ENCODE measurements at places on chromosomes 2 and 18.

GRCh38 chr18:9771977-9772660 lies 64.0 kb downstream of the RAB31 start:
- no peak for DNase-seq

GRCh38 chr18:36527051-36527450 lies 229.5 kb downstream of the FHOD3 start:
- no peak for DNase-seq

GRCh38 chr2:159706385-159706980 lies 5.8 kb upstream of the MARCHF7 start:
- DNase-seq: peak; percentile 85

DNA sequence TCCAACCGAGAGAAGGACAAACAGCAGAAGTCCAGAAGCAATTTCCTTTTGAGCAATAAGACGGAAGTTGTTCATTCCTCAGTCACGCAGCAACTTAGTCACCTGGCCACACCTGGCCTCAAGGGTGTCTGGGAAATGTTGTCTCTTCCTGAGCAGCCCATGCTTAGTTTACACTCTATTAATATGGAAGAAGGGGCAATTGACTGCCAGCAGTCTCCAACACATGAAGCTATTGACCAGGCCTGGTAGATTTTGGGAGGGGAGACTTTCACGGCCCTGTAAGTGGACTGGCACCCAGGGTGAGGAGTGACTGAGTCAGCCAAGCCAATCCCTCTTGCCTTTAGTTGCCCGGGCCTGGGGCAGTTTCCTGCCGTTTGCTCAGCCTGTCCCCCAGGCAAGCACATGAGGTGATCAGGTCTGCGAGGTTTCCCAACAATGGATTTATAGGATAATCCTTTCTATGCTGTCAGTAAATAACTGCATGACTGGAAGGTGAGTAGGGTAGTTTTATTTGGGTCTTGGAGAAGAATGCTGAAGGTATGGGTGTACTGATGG lies 43.8 kb upstream of the PPP4R1 start:
- DNase-seq: no peak

- DNase-seq: no peak
Measured at GRCh38 chr2:174729797-174730697, 34.2 kb downstream of the CHRNA1 start.

DNA sequence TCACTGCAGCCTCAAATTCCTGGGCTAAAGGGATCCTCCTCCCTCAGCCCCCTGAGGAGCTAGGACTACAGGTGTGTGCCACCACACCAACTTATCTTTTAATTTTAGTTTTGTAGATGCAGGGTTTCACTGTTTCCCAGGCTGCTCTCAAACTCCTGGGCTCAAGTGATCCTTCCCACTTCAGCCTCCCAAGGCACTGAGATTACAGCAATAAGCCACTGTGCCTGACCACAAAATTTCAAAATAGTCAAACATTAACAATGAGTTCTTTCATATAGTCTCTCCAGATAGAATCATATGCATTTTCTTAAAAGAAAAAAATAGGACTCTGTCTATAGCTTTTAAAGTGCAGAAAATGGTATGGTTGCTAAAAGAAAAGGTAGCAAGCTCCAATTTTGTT lies 24.9 kb upstream of the PID1 start:
- peak; percentile 34 for DNase-seq

- no peak for DNase-seq
Measured at GRCh38 chr2:111119822-111120252, 877 bp upstream of the BCL2L11 start.

DNA sequence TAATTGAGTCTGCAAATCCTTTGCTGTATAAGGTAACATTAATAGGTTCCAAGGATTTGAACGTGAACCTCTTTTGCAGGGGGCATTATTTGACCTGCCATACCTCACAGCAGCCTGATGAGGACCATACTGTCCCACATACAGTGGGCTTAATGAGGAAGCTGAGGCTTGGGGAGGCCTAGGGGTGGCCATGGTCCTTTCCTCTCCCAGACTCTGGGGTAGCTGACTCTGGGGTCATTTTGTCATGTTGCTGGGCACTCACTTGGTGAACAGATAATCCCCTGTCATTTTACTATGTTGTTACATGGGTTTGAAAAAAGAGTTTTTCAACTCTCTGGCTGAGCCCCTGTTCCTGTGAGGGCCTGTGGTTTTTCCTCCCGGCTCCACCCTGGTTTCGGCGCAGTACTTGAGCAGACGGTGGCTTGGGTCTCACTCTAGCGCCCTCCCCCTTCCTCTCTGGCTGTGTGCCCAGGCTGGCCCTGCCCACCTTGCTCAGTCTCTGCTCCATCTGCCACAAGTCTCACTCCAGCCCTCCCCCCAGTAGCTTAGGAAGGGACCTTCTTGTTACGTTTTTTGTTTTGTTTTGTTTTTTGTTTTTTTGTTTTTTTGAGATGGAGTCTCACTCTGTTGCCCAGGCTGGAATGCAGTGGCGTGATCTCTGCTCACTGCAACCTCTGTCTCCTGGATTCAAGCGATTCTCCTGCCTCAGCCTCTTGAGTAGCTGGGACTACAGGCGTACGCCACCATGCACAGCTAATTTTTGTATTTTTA lies 21.0 kb downstream of the INPP4A start:
- DNase-seq: peak; percentile 40

DNA sequence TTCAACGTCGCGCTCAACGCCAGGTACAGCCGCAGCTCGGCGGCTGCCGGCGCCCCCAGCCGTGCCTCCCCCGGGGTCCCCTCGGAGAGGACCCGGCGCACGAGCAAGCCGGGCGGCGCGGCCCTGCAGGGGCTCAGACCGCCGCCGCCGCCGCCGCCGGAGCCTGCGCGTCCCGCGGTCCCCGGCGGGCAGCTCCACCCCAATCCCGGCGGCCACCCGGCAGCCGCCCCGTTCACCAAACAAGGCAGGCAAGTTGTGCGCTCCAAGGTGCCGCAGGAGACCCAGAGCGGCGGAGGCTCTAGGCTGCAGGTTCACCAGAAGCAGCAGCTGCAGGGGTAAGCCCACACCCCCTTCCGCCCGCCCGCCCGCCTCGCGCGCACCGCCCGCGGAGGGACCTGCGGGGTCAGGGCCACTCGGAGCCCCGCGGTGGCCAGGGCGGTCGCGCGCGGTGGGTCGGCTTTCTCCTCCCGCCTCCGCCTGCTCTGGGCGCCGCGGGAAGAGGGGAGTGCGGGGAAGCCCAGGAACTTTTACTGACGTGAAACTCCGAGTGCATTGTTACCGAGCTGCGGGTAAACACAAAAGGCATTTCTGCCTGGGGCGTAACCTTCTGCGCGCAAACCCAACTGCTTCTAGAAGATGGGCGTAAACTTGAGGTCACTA lies 861 bp downstream of the LTBP1 start:
- DNase-seq: no peak

GRCh38 chr2:29560566-29560965 lies 360.8 kb downstream of the ALK start:
- DNase-seq: no peak

DNA sequence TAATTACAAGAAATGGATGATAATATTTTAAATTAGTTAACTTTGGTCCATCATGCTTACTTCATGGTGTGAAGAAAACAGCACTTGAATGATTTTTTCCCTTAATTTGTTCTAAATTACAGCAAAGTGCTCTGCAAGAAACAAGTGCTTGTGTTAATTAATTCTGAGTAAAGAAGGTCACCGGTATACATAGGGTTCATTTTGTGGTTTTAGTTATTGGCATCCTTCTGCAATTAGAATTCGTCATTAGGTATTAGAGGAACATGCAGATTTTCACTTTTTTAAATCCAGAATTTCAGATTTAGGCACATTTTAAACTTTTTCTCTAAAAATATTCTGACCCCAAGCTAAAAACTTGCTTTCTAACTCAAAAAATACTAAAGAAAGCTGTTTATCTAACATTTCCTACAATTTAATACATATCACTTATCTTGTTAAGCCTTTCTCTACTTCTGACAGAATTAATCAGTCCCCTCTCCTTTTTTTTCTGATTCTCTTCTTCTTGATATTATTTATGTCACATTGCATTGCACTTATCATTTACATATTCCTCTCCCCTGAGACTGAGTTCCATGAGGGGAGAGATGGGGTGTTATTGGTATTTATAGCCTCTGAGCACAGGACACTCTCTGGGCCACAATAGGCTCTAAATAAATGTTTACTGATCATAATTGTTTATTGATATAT lies 129.2 kb downstream of the PLA2R1 start:
- no peak for DNase-seq

DNA sequence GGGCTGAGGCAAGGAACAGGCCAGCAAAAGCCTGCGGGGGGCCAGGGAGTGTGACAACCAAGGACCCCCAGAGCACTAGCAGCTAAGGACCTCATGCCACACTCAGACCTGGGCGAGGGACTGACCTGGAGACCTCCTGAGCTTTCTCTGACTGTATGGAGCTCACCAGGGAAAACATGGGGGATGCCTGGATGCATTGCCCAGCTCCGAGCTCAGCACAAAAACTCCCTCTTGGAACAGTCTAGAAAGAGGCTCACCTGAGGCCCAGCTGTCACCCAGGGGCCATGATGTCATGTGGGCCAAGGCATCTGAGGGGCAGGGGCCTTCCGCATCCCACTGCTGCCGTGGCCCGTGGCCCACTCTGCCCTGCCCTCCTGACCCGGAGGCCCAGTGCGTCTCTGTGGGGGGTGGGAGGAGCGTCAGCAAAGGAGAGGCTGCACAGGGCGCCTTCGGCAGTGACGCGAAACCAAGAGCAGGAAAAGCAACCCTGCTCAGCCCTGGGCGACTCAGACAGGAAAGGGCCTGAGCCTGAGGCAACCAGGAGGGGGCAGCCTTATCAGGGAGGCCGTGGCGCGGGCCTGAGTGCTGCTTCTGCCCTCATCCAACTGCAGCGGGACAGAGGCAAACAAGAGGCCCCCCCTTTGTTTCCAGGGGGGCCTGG lies 57.3 kb upstream of the ALPP start:
- no peak for DNase-seq

GRCh38 chr2:100653449-100654035 lies 90.7 kb downstream of the PDCL3 start:
- DNase-seq: no peak

DNA sequence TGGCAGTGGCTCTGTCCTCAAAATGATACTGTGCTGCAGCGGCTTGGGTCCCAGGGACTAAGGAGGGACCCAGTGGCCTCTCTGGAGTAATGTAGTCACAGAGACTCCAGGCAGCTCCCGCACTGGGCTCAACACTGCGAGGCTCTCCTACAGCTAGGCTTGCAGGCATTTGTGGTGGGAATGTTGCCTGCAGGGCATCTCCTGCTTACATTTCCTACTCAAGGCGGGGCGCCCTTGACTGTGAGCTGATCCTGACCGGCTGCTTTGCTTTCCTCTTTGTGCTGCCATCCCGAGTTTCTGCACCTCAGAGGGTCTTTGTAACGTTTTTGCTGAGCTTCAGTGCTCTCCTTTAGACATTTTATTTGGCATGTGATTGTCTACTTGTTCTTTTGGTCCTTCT lies 177.4 kb upstream of the FN1 start:
- DNase-seq: no peak

DNA sequence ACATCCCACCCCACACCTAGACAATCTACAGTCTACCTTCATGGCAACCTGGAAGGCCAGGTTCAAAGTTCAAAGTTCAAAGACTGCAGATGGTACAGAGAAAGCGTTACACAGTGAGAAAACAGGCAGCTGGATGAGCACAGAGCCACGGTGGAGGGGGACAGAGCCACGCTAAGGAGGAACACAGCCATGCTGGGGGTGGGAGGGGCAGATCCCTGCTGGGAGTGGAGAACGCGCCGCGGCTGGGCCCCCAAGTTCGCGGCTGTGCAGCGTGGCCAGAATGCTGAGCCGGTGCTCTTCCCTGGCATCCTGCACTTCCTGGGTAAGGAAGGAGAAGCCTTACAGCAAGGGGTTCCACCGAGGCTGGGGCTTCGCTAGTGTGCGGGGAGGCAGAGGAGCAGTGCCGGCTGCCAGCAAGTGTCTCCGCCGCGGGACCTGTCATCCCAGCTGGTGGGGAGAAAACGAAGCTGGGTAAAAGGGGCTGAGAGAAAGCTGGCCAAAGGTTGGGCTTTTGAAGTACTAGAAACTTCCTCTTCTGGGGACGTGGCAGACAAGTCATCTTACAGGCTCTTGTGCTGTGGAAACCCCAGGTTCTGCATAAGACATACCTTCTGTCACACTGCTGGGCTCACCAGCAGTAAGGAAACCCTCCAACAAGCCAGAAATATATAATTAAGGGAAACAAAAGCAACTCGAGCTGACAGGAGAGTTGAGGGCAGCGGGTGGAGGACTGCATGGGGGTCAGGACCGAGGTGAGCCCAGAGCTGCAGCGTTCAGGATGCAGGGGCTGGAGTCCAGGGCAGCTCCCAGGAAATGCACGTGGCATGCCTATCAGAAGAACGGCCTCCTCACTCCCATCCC lies 115.5 kb downstream of the HDAC4 start:
- no peak for DNase-seq

DNA sequence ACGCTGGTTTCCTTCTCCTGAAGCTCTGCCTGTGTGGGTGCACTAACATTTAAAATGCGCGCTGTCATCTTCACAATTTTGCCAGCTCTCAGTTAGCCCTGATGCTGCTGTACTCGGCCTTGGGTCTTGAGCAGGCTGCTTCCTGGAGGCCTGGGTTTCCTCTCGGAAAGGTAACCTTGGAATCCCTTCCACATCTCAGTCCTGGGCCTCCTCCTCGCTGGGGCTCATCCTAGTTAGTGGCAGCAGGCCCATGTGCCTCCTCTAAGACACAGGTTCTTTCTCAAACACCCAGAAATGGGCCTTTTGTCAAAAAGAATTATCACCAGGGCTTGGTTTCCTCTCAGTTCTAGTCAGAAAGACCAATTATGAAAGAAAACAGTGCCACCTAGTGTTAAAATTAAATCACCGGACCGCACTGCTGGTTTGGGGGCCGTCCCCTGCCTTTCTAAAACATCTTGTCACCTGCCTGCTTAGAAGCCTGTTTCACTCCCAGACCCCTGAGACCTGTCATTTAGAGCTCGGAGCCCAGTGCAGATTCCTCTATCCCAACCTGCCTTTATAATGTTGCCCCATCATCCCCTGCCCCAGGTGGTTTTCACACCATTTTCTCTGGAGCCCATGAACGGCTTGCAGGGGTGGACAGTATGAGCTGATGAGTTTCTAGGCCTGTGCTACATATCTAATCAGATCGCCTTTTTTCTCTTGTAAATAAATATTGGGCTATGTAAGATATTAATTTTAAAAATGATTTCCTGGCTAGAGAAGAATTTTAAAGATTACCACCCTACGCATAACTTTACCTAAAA lies 42.4 kb downstream of the HK2 start:
- DNase-seq: no peak

DNA sequence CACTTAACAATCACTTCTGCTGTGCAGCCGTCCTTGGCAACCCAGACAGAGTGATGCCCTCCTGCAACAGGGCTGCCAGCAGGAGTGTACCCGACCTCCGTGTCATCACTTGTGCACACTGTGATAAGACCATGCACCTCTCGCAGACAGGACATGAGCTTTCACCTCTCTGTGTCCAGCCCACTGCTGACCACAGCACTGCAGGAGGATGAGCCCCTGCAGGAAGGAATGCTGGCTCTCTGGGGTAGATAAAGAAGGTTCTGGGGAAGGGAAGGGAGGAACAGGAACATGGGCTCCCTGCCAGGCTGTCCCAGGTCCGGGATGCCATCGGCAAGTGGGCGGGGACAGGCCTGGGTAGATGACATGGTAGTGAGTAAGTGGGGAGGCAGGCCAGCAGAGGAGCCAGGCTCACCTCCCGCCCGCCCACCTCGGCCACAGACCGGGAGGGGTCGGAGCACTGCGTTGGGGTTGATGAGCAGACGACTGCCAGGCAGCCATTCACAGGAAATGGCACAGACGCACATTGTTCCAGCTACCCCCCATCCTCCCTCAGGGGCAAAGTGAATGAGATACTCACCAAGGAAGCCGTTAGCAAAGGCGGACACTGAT lies 18.6 kb upstream of the COL6A3 start:
- peak; percentile 14 for DNase-seq

GRCh38 chr18:29449424-29449823 lies 1272.5 kb upstream of the CDH2 start:
- DNase-seq: no peak

Data from retinal pigment epithelial cell (primary cell).